Islet precursor cell (in vitro differentiated cells): ENCODE measurements at places on chromosomes 7 and 10.

- DNase-seq: no peak
Measured at GRCh38 chr7:138167869-138168296, 91.6 kb downstream of the AKR1D1 start.

DNA sequence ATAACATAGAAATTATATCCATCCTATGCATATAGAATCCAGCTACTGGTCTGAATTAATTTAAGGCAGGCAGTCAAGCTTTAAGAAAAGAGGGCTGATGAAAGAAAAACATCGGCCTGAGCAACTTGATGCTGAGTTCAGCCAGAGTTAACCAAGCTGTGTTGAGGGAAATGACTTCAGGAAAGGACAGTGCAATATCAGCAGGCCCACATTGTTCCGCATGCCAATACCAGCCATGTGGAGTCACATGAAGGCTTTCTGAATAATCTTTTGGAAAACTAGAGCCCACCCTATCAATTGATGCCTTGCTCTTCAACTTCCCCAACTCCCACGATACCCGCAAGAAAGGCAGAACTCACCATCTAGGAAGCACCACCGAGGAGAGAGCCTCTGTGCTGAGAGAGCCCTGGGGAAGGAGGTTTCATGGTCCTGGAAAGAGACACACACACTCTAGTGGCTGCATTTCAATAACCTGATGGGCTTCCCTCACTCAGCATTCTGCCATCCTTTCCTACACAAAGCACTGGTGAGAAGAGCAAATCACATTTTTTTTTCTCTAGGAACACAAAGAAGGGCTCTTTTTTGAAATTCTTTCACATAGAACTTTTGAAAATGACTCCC is 125.8 kb upstream of the PTN start:
- no peak for DNase-seq

DNA sequence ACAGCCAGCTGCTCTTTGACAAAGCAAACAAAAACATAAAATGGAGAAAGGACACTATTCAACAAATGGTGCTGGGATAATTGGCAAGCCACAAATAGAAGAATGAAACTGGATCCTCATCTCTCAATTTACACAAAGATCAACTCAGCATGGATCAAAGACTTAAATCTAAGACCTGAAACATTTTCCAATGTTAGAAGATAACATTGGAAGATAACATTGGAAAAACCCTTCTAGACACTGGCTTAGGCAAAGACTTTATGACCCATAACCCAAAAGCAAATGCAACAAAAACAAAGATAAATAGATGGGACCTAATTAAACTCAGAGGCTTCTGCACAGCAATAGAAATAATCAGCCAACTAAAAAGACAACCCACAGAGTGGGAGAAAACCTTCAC is 425.7 kb upstream of the SEMA3D start:
- no peak for DNase-seq

DNA sequence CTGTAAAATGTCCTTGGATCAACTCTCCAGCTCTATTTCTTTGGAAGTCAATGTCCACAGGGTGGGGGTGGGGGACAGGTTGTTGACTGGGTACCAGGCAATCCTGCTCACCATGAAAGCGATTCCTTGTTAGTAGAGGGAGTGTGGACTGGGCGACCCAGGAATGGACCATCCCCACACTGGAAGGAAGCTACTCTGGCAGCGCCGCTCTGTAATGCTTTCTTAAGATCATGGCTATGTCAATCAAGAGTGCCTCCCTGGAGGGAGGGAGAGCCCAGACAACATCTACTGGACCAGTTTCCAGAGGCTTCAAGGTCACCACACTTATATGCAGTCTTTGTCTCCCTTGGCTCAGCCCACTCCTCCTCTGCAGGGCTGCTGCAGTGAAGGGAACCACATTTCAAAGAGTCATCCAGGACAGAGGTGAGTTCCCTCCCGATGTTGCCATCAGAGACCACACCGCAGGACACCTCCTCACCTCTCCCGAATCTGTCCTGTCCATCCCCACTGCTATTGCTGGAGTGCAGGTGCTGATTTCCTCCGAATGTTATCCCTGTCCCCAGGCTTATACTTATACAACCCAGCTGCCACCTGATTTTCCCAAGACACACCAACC is 6.9 kb downstream of the GIMAP5 start:
- DNase-seq: no peak

GRCh38 chr7:78587443-78588044 is 789.0 kb downstream of the PHTF2 start:
- no peak for DNase-seq

DNA sequence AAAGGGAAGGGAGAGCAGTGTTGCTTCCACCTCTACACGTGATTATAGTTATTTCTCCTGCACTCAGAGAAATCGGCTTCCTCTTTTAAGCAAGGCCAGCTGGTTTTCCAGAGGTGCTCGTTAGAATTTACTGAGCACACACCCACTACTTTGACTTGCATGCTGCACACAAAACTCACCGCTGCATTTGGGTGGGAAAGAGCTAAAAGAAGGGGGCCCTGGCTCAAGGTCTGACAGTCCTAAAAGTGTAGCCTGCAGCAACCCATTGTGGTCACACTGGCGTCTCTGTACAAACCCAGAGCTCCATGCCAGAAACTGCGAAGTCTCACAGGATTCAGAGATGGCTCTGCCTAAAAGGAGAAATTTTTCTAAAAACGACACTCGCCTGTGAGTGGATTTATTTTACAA is 133.7 kb downstream of the SLC25A13 start:
- peak; percentile 90 for DNase-seq

- no peak for DNase-seq
Measured at GRCh38 chr7:117123311-117123926, 170.1 kb downstream of the ST7 start.

- DNase-seq: peak; percentile 61
Measured at GRCh38 chr10:5812283-5813090, 747 bp downstream of the GDI2 start.

DNA sequence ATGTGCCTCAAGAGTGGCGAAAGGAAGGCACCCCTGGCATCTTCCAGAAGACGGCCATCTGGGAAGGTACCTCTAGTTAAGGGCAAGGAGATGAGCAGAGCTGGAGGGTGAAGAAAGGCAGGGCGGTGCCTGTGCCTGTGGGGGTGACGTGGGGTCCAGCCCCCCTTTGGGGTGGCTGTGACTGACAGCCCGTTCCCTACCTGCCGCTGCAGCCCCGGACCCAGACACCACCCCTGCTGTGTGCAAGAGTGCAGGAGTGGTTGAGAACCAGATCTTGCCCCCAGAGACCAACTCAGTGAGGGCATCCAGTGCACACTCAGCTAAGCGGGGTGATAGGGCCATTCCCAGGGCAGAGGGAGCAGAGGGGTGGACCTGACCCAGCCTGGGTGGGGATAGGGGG is 4.3 kb upstream of the MUC17 start:
- DNase-seq: no peak

GRCh38 chr10:45000752-45001380 is at the start of gene ZNF22:
Gene ZNF22 (plus strand): TSS chr10:45000923. CDS start chr10:45003369, 2,446 bp downstream.
- peak; percentile 70 for DNase-seq

GRCh38 chr10:73723516-73723915 is 20.7 kb upstream of the SEC24C start:
- DNase-seq: no peak

GRCh38 chr7:80583901-80584300 is 54.5 kb upstream of the CD36 start:
- DNase-seq: no peak

- DNase-seq: no peak
Measured at GRCh38 chr7:105024734-105025133, 10.7 kb downstream of the KMT2E start.

- DNase-seq: peak; percentile 39
Measured at GRCh38 chr10:130036296-130037065, 72.4 kb upstream of the EBF3 start.

DNA sequence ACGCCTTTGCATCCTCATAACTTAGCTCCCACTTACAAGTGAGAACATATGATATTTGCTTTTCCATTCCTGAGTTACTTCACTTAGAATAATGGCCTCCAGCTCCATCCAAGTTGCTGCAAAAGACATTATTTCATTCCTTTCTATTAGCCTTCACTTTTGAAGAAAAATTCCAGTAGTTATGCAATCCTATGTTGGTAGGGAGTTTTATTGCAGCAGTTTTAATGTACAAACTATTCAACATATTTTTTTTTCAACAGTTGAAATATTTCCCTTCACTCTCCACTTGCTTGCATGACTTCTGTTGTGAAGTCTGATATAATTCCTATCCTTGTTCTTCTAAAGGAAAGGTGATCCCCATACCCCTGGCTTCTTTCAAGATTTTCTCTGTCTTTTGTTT is 27.3 kb upstream of the ARHGAP22 start:
- no peak for DNase-seq

- DNase-seq: peak; percentile 96
Measured at GRCh38 chr10:80459047-80459865, 5.1 kb downstream of the TSPAN14 start.

- DNase-seq: no peak
Measured at GRCh38 chr10:56057860-56058259, 303.2 kb downstream of the ZWINT start.

DNA sequence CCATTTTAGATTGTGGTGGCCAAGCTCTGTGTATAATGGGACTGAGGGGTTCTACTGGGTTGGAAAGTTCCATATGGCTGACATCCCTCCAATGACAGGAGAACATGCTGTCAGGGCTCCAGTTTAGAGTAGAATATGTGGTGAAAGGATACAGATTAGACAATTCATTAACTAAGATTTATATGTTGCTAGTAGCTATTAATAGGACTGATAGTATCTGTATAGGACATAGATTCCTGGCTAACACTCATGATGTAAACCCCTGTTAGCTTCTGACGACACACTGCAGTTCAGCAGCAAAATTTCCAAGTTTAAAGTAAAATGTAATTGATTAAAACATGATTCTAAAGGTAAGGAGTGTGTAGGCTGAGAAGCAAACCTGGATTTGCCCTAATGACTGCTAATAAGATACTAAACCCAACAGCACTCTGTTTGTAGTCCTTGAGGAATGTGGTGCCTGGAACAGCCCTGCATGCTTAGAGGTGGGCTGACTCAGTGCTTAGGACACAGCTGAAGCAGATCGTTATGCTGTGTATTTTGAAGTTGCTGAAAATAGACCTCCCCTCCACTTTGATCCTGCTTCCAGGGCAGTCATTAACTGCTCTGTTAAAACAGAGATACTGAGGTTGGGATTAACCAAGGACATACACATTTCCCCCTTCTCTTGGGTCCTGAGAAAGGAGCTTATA is 1129.6 kb downstream of the SORCS3 start:
- DNase-seq: peak; percentile 95

GRCh38 chr10:71250842-71251241 is 38.5 kb downstream of the UNC5B start:
- no peak for DNase-seq

DNA sequence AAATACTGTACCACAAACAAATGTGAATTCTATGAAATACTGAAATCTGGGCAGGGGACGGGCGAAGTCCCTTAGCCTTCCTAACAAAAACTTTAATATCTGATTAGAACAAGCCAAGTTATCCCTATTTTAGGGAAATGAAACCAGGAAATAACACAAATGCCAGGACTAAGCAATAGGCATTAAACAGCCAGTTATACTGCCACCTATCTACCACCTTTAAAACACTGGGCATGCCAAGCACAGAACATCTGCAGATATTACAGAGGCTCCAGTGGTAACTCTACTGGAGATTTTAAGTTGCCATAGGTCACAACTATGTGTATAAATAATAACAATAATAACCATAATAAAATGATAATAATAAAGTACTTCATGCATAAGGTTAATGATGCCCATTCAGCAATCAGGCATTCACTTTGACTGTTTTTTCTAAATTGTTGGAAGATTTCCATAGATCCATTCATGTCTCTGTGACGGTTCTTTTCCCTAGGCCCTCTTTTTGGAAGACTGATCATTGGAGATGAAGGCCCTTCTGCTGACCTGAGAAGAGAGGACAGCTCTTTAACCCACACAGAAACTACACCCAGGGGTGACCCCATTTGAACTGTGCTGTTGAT is 195.7 kb downstream of the CACNA2D1 start:
- no peak for DNase-seq
